ENCODE measurements at places on chromosomes 3 and 15.
A peak's percentile ranks its signal among the peaks of the same experiment; 100 is the strongest.

GRCh38 chr3:53324105-53324504 is 23.2 kb downstream of the DCP1A start:
- DNase-seq = no peak

GRCh38 chr15:65285291-65286068 is 1.2 kb downstream of the PARP16 start:
- no peak for DNase-seq

- DNase-seq = no peak
Observed at GRCh38 chr3:126035362-126036050, 48.4 kb downstream of the SLC41A3 start.

- no peak for DNase-seq
Observed at GRCh38 chr3:12325586-12326515, 37.0 kb downstream of the PPARG start.

- no peak for DNase-seq
Observed at GRCh38 chr3:110910346-110910955, 161.2 kb upstream of the NECTIN3 start.

DNA sequence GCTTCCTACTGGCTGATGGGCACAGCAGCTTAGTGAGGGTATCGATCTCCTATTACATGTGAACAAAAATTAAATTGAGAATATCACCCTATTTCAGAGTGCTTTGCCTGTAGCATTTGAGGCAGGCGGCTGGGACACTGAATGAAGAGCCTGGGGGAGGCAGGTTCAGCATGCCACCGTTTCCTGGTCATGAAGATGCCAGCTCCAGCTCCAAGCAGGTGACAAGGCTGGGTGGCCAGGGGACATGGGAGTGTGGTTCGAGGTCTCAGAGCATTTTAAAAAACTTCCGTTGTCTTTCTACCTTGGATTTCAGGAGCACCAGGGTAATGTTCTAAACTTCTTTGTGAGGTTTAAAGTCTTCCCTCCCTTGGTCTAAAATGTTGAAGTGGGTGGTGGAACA is 158.2 kb downstream of the RPLP1 start:
- no peak for DNase-seq

DNA sequence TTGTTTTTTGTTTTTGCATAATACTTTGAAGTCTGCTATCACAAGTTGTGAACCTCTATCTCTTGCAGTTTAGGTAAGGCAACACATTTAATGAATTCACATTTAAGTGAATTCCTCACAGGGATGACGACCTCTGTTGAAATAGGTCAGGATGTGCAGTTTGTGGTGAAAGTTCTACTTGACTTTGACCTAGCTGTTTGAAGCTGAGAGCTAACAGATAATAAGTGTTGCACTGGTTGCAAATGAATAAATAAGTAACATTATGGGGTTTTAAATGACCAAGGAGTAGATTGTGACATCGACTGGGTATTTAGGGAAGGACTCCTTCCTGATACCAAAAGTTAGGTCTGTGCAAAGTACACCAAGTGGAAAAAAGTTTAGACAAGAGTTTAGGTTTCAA is 23.9 kb downstream of the NIT2 start:
- DNase-seq = no peak

- DNase-seq = peak; percentile 74
Observed at GRCh38 chr3:153221748-153222162, 59.7 kb downstream of the RAP2B start.

DNA sequence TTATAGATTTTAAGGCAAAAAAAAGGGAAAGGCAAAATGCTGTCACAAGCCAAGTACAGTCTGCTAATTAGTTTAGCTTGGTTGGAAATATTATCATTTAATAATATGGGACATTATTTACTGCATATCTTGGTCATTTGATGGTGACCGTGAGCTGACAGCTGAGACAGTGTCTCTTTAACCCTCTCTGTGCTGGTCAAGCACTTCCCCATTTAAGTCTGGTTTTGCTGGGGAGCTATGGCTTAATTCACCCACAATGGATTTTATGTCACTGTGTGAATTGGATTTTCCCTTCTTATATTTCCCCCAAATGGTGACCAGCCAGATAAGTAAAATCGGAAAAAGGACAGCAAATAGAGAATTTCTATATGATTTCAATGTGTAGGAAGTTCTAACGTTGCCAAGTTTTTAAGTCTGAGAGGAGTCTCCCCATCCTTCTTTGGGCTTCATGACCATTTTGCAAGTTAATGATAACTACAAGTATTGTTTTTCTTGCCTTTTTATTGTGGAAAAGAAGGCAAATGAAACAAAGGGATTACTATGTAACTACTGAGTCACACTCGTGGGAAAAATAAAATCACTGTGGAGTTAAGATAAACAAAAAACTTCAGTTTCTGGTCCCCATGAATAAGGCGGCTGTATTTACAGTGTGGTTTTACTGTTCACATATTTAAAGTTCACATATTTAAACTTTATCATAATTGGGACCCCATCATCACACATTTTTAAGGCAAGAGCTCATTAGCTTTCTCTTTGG is 373.5 kb downstream of the NR2F2 start:
- DNase-seq = no peak

DNA sequence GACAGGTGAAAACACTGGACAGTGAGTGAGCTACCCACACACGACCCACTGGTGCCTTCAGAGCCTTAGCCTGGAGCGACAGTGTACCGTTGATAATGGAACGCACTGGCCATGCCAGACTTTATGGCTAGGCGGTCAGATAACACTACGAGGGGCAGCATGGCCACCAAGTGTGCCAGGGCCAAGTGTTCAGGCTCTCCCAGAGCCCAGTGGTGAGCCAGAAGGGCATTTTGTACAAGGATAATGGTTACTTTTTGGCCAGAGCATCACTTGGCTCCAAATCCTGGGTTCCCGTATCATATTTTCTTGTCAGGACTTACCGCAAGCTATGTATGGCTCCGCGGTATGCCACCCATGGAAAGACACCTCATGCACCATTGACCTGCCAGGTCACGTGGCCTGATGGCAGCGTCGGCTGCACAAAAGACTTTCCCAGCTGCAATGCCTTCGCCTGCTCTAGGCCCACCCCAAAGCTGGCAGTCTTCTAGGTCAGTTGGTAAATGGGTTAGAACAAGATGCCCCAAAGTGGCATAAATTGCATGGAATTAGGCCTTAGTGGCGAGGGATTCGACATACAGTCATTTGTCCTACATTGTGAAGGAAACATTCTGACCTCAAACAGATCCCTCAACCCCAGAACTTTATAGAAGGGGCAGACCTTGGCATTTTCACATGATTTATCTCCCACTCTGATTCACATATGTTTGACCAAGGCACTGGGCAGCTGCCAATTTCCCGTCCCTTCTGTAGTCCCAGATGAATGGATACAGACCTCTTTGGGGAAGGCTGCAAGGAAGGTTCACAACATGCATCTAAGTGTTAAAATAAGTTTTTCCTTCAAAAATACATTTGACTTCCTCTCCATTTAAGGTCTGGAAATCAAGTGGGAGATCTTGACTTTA is 12.2 kb upstream of the SLC28A1 start:
- no peak for DNase-seq

- DNase-seq = no peak
Observed at GRCh38 chr3:180402471-180403073, 199.4 kb upstream of the TTC14 start.

DNA sequence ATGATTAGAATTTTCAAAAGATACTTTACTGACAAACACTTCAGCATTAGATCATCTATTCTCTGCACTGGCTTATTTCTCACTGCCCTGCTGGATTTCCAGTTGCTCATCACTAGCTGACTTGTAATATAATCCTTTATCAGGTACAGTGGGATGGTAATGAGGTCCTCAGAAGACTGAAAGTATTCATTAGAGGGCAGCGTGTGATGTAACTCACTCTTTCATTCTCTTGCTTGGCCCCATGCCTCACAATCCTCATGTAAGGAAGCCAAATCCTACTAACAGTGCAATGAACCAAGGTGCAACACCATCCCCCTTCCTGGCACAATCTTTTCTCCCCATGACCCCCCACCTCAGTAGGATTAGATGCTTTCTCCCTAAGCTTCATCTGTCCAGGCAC is 289.9 kb downstream of the CTNNB1 start:
- no peak for DNase-seq

- peak; percentile 21 for DNase-seq
Observed at GRCh38 chr15:70480196-70480856, 283.0 kb downstream of the UACA start.

- no peak for DNase-seq
Observed at GRCh38 chr3:178966299-178967176, 105.1 kb downstream of the ZMAT3 start.

GRCh38 chr3:123610331-123610730 is 25.5 kb upstream of the HACD2 start:
- DNase-seq = no peak

- DNase-seq = no peak
Observed at GRCh38 chr15:86327230-86327865, 247.7 kb downstream of the AGBL1 start.

GRCh38 chr15:63169788-63170187 is 12.5 kb upstream of the RPS27L start:
- DNase-seq = no peak

DNA sequence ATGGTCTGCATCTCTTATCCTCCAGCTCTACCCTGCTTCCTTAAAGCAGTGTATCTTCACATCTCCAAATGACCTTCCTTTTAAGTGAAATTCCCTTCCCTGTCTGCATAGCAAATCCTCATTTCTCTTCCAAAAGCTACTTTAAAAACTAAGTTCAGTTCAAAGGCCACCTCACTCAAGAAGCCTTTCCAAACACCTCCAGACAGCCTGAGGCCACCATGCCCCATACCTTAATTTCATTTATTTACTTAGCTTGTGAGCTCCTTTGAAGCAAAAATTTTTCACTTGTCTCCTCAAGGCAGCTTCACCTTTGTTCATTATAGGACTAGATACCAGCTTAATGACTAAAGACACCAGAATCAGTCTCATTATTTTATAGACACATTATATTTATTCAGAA is 39.4 kb downstream of the PIGB start:
- no peak for DNase-seq

DNA sequence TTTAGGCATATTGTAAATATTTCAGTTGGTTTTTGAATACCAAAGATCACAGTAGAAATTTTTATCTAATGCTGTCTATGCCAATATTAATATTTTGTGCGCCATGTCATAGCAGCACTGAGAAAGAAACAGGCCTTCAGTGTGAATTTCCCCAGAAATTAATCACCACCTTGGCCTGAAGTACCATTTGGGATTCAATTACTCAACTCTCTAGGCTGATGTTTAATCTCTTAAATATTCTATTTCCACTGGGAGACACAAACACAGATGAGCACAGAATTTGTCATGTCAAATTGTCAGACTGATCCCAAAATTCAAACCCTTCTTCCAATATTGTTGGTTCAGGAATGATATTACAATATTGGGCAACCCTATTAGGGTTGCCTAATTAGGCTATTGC is 509.3 kb downstream of the ROBO1 start:
- DNase-seq = no peak

- DNase-seq = no peak
Observed at GRCh38 chr15:93253681-93254080, 164.7 kb upstream of the RGMA start.

DNA sequence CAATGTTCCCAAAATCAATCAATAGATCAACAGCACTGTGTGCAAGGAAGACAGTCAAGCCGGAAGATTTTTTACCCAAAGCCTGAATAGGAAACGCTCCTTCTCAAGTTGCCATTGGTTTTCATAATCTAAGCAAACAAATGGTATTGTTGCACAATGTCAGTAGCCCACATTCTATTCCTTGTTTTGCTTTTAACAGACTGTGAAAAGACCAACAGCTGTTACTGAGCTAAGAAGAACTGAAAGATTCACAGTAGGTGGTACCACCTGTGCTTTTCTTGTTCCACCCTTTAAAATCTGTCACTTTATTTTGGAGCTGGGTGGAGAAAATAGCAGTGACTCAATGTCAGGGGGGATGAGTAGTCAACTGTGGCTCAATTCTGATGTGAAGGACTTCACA is 357.5 kb upstream of the CADM2 start:
- no peak for DNase-seq

GRCh38 chr15:69400850-69401249 is 13.3 kb upstream of the KIF23 start:
- DNase-seq = no peak

- no peak for DNase-seq
Observed at GRCh38 chr3:100150473-100150872, 36.2 kb upstream of the FILIP1L start.

DNA sequence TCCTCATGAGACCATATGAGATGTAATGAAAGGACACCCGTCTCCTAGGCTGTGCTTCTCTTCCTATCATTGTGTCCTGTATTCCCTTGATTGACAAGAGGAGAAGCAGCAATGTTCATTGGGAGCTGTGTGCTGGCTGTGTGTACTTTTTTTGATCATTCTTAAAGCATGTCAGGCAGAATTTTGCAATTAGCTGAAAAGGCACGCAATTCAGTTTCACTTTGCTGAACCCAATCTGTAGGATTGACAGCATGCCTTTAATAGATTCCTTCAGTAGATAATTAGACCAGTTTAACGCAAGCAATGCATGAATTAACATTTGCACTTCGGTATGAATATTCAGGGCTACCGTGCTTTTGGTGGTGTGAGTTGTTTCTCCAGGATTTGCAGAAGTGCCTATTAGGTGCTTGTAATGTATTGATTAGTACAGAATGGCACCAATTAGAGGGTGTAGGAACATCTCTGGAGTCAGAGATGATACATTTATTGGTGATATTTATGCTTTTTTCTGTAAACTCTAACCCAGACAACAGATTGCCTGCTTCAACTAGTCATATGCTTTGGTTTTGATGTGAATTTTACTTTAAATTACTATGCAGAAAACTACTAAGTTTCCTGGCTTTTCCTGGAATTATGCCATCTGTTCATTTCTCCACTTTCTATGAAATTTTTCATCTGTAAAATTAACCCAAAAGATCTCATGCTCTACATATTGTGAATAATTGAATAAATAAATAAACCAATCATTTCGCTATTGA is 114.3 kb downstream of the NSUN3 start:
- DNase-seq = no peak

GRCh38 chr15:43134157-43134635 is 810 bp downstream of the TMEM62 start:
- no peak for DNase-seq

- DNase-seq = no peak
Observed at GRCh38 chr3:70951316-70951715, 632.2 kb downstream of the FOXP1 start.

DNA sequence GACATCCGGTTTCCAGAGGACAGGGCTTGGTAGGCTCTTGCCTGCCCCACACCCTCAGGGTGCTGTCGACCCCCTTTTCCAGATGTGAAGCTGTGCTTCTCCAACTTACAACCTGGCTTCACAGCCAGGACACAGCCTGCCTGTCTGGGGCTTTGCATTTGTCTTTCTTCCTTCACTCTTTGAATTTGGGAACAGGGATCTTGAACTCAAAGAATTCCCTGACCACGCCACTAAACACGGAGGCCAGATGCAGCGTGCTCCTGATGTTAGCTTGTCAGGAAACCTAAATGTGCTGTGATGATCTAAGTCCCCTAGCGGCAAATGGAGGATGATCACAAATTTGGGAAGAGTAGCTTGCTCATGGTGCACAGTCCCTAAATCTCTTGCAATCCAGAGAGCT is 244.8 kb upstream of the RGMA start:
- no peak for DNase-seq
